ENCODE measurements at places on chromosomes 1 and 21.

DNA sequence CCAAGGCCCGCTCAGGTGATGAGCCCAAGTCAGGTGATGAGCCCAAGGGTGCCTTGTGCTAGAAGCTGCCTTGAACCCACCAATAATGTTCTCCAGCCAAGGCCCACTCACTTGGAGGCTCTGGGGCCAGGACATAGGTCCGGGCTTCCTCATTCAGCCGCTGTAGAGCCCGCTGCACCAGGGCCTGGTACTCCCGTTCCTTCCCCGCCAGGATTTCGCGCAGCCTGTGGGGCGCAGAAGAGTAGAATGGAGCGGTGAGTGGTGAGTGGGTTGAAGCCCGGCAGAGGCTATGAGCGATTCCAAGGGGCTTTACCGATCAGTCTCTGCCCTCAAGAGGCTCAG is 10.5 kb downstream of the MAP3K6 start:
- no peak for DNase-seq

DNA sequence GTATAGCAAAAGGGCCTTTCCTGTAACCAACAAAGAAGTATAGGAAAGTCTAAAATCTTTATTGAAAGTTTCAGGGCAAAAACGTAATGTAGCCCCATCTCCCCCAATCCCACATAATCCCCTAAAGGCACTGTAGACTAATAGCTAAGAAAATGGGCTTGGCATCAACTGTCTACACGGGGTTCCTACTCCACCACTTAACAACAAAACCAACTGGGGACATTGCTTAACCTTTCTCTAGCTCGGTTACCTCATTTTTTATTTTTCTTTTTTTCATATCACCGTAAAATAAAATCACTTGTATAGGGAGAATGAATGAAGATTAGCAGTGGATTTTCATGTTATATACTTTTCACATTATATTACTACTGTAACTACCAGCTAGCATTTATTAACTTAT is 12.3 kb downstream of the MACF1 start:
- no peak for DNase-seq

DNA sequence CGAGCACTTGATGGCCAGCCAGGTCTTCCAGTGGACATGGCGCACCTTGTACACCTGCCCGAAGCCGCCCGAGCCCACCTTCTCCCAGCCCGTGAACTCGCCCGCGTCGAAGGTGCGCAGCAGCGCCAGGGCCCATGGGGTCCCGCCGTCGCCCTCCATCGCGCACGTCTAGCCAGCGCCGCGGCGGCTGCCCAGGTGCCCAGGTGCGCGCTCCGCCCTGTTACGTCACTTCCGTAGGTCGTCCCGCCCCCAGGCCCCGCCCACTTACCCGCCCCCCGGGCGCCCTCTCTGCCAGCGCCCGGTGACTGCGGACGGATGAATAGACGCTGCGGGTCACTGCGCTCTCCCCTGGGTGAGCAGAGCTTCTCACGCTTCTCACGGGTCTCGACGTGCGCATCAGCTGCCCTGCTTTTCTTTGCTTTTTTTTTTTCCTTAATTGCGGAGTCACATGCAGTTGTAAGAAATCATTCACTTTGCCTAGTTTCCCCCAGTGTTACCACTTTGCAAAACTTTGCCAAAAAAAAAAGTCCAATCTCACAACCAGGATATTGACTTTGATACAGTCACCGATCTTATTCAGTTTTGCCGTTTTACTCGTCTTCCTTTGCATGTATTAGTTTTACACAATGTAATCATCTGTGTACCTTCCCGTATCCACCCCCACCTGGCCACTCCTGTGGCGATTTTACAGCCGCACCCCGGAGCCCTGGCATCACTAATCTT is at the start of gene RIPK4:
Gene RIPK4 (minus strand): TSS at position 170 of the 723 bp plus-strand sequence. CDS start 11 bp downstream, at position 159.
- DNase-seq, result peak; percentile 57

- DNase-seq, result no peak
Measured at GRCh38 chr1:85654066-85654782, 54.0 kb downstream of the ZNHIT6 start.

DNA sequence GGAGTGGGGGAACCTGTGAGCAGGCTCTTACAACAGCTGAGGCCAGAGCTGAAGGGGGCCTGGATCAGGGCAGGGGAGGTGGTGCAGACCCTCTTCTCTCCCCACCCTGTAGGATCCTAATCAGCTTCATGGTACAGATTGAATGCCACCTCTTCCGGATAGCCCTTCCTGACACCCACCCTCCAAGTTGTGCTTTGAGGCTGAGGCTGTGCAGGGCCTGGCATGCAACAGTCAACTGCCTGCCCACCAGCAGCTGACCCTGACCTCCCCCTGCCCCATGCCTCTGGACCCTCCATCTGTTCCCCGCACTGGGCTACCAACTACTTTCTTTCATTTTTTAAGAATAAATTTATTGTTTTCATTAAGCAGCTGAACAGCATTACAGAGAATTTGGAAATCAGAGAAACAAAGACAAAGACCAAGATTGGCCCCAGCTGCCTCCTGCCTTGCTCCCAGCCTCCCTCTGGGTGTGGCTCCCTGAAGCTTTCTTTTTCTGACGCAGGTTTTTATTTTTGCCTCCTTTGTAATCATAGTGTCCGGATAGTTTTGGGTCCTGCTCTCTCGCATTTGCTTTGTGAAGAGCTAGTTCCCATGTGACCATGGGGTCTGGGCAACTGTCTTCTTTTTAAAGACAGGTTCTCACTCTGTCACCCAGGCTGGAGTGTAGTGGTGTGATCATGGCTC is 12.8 kb downstream of the ZNF362 start:
- DNase-seq, result no peak

GRCh38 chr1:93874025-93874651 is 4.9 kb downstream of the DNTTIP2 start:
- no peak for DNase-seq

GRCh38 chr1:107326824-107327445 is 186.1 kb downstream of the NTNG1 start:
- no peak for DNase-seq

- no peak for DNase-seq
Measured at GRCh38 chr21:33950431-33951079, 35.0 kb upstream of the ATP5PO start.

DNA sequence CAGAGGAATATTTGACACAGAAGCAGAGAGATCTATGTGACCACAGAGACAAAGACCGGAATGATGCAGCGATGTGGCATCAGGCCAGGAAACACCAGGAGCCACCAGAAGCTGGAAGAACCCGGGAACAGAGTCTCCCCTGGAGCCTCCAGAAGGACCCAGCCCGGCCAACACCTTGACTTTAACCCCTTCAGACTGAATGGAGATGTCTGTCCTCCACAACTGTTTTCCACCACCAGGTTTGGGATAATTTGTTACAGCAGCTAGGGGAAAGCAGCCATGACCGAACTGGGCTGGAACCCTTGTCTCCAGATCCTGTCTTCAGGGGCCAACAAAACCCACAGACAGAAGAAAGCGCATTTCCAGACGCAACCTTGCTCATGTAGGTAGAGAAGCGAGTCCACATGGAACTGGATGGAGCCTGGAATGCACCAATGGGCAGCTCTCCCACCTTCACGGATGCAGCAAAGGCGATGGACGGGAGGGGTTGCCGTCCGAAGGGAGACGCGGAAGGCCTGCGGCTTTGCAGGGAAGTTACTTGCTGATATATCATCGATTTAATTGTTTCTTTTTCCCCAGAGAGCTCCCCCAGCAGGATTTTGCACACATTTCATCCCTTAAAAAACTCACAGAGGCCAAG is 396.6 kb downstream of the NPHP4 start:
- DNase-seq, result no peak

GRCh38 chr21:45011911-45012661 is 62.3 kb upstream of the ADARB1 start:
- no peak for DNase-seq

GRCh38 chr1:52435211-52435610 is 30.8 kb downstream of the PRPF38A start:
- DNase-seq, result no peak

GRCh38 chr1:200379432-200379757 is 30.4 kb downstream of the ZNF281 start:
- DNase-seq, result no peak

DNA sequence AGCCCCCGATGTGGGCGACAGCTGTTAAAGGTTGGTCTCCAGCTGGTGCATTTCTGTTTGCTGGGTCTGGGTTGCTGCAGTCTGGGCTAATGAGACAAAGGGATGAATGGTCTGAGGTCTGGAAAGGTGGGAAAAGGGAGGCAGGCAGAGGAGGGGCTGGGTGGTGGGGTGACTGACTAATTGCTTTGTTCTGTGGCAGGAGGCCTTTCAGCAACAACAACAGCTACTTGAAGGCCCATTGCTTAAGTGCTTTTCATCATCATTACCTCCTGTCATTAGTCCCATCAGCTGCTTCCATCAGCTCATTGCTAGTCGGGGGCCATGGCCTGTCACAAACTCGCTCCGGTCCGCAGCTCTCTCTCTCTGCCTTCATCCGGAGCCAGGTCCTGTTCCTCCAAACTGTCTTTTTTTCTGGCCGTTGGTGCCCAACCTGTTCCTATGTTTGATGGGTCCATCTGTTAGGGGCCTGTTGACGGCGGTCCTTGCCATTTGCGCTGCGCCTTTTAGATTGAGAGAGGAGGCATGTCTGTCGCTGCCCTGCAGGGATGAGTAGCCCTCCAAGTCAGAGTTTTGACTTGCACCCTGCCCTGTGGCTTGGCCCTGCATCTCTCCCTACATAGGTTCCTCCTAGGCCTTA is 105.6 kb upstream of the PLXNA2 start:
- no peak for DNase-seq

DNA sequence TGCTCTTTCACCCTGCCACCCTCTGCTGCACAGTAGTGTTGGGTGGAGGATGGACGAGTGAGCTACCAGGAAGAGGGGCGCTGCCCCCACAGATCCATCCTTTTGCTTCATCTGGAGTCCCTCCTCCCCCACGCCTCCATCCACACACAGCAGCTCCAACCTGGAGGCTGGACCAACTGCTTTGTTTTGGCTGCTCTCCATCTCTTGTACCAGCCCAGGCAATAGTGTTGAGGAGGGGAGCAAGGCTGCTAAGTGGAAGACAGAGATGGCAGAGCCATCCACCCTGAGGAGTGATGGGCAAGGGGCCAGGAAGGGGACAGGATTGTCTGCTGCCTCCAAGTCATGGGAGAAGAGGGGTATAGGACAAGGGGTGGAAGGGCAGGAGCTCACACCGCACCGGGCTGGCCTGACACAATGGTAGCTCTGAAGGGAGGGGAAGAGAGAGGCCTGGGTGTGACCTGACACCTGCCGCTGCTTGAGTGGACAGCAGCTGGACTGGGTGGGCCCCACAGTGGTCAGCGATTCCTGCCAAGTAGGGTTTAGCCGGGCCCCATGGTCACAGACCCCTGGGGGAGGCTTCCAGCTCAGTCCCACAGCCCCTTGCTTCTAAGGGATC is 8.5 kb downstream of the CHRNB2 start:
- no peak for DNase-seq

- DNase-seq, result no peak
Measured at GRCh38 chr21:45473496-45474322, 68.5 kb downstream of the SLC19A1 start.

- DNase-seq, result no peak
Measured at GRCh38 chr1:117828201-117828600, 101.2 kb downstream of the GDAP2 start.
